ENCODE measurements at places on chromosomes 2 and 18.

GRCh38 chr2:209382775-209383174 is 41.1 kb upstream of the MAP2 start:
- no peak for DNase-seq

GRCh38 chr18:1483385-1483784 is 578.7 kb downstream of the ADCYAP1 start:
- DNase-seq: no peak

- DNase-seq: no peak
Measured at GRCh38 chr2:61210332-61210981, 48.5 kb downstream of the C2orf74 start.

DNA sequence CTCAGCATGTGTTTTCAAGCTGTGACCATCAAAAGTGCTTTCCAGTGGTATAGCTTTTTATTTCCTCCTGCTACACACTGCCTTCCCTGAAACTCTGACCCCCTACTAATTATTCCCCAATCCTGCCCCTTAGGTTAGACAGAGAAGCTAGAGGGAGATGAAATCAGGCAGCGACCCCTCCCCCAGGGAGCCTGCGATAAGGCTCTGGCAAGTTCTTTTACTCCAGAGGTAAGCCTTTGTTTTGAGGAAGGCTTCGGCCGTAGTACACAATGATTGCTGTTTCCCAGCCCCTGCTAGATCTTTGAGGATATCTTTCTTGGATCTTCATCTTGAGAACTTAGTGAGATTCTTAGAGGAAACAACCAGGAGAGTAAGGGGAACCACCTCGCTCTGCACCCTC is 33.5 kb upstream of the NOL4 start:
- no peak for DNase-seq

DNA sequence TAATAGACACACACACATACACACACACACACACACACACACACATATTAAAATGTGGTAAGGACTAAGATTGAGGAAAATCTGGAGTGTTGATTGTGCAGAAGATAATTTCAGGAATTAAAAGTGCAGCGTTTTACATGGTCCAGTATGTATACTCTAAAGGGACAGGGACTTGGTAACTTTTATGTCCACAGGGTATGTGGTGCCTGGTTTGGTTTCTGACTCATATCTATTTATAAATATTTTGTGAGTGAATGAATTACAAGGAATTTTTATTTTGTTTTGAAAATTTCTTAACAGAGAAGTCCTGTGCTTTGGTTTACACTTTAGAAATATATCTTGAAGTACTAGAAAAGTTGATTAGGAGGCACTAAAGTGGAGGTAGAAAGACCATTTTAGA is 287.7 kb upstream of the NXPH2 start:
- DNase-seq: no peak
